Dorsolateral prefrontal cortex (tissue), 122 donors: ENCODE measurements at places on chromosomes 3 and 15.
A peak's percentile ranks its signal among the peaks of the same experiment; 100 is the strongest.

GRCh38 chr3:50381383-50381782, 22.1 kb upstream of the TMEM115 start:
- no peak for DNase-seq

DNA sequence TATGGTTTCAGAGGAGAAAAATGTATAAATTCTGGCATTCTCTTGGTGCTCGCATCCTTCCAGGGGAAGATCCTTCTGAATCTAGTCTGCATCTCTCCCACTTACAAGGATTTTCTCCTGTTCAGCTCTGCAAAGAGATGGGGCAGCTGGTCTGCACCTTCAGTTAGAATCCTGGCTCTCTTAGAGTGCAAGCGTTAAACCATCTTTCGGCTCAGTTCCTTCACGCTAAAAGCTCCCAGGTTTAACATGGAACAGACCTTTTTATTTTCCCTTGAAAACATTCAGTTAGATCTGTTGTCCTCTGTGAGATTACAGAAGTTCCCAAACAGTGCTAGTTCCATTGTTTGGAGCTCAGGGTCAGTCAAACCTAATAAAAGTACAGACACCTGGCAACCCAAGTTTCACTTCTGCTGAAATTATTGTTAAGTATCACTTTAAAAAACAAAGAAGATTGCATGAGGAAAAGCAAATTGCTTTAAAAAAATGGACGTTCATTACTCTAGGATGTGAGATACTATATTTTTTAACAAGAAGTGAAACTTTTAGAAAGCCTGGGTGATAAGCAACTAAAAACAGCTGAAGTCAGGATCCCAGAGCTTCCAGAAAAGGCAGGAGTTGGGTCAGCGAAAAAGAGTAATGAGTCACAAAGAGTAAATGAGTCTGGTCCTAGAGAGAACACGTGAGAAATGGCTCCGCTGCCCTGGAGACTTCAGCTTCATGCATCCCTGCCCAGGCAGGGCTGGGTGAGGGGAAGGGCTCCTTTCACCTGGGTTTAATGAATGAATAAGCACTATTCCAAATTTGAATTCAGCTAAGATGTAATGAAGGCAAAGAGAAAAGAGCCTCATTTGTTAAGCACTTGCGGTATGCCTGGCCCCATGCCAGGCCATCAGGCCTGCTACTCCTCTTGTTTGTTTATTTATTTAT, 63.3 kb downstream of the ABTB1 start:
- no peak for DNase-seq

- DNase-seq = no peak
Observed at GRCh38 chr3:101643861-101644613, 32.9 kb downstream of the ZBTB11 start.

DNA sequence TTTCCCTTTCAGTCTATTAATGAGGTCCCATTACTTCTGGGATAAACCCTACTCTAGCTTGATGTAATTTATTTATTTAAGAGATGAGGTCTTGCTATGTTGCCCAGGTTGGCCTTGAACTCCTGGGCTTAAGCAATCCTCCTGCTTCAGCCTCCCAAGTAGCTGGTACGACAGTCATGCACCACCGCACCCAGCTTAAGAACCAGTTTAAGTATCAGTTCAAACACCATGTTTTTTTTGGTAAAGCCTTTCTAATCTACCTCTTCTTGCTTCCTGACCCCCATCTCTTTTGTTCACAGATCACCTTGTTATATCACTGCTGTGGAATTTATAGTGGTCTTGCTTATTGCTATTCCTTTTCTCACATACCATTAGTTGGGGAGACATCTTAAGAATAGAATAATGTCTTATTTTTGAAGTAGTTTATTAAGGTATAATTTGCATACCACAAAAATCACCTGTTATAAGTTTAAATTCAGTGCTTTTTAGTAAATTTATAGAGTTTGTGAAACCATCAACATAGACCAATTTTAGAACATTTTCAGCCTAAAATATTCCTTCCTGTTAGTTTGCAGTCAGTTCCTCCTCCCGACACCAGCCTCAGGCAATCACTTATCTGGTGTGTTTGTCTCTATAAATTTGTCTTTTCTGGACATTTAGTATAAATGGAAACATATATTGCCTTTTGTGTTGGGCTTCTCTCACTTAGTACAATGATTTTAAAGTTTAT, 257.9 kb downstream of the PDCD6IP start:
- no peak for DNase-seq

DNA sequence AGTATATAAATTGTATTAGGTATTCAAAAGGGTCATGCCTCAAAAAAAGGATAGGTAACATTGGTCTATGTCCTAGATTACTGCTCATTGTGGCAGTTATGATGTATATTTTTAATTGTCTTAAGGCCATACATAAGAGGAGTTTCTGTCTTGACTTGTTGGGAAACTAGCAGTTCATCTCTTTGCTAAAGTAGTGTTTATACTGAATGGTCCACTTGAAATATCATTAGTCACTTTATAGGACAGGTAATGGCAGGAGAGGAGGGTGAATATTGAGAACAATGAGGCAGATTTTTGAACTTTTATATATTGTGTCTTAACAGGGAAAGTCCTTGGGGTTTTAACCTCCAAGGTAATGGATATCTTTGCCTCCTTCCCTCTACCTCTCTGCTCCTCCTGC, 58.4 kb downstream of the TP63 start:
- DNase-seq = no peak

DNA sequence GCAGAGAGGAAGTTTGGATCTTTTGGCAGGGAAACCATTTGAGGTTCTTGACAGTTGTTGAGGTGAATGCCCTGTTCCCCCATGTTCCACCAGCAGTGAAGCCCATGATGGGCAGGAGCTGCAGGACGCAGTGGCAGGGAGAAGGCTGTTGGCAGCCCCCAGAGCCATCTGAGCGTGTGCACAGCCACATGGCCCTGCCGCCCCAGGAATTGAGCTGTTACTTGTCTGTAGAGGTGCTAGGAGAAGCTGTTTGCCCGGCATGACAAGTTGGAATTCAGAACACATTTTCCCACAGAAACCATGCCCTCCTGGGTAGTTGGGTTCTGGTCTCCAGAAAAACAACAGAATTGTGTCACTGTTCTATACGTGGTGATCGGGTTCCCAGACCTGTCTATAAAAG, 218.2 kb upstream of the NR2E3 start:
- DNase-seq = no peak

GRCh38 chr3:57709559-57709958, 16.7 kb upstream of the DENND6A start:
- no peak for DNase-seq

DNA sequence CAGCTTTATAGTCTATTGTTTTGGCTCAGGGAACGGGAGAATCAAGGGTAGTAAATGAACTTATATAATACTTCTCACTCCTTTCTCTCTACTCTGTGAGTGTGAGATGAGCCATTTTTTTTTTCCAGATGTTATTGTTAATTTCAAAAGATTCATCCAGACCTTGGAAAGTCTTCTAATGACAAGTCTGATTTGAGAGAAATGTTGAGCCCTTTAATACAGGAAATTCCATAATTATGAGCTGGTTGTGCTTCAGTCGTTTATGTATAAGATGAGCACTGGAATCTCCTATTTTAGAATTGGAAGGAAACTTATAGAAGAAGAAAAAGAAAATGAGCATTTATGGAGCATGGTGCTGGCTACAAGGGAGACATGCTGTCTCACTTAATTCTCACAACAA, 92.0 kb downstream of the FBN1 start:
- no peak for DNase-seq

DNA sequence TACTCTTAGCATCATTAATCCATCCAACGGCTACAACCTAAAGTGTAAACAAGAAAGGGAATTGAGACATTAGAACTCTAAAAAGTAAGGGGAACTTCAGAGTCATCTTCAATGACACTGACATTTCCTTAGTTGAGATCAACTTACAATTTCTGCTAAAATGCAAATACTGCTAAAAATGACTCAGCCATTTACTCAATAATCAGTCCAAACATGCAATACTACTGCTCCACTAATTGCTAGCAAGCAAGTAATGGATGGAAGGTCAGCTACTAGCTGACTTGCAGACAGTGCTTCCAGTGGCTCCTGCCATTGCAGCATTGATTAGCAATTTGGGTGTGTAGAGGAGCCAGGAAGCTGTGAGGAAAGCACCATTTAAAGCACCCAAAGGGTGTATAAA, 28.4 kb downstream of the CD200R1L start:
- no peak for DNase-seq

DNA sequence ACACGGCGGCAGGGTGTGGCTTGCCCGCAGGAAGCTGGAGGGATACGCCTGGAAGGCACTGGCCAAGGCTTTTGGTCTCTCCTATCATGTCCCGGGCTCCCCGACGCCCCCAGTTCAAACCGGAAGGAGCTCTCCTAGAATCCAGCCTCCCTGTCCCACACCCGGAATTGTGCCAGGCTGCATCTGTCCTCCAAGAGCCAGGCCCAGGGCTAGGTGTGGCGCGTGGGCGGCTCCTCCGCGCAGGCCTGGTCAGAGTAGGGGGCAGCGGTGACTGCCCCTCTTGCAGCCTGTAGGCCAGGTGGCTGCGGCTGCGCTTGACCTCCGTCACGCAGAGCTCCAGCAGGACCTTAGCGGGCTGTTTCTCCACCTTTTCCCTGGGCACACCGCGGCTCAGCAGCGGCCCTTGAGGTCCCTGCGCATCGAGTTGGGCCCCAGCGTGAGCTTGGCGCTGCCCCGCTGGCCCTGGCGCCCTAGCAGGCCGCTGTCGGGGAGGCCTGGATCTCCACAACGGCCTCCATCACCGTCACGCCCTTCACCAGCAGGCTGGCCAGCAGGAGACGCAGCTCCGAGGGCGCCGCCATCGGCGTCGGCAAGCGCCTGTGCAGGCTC, 15.9 kb upstream of the SIAH2 start:
- DNase-seq = no peak

GRCh38 chr3:127532561-127533203, 57.9 kb downstream of the TPRA1 start:
- DNase-seq = no peak

GRCh38 chr3:159451067-159451466, 537.6 kb upstream of the IL12A start:
- no peak for DNase-seq

DNA sequence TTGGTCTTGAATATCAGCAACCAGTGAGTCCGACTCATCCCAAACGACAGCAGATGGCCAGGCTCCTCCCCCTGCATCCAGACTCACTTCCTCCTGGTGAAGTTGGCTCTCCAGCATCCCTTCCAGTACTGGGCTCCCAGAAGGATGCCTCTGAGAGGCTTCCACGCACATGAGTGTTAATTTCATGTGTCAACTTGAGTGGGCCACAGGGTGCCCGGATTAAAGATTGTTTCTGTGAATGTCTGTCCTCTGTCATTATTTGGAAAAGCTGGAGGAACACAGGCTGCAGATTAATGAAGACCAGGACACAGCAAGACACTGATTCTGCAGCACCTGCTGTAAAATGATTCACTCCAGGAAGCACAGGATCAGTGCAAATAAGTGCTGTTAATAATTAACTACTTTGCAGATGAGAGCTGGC, 99.8 kb downstream of the ATP10A start:
- peak; percentile 24 for DNase-seq

GRCh38 chr3:174270841-174271240, 588.3 kb upstream of the NAALADL2 start:
- DNase-seq = no peak

GRCh38 chr15:67063689-67064606, 1.5 kb upstream of the SMAD3 start:
- DNase-seq = no peak

DNA sequence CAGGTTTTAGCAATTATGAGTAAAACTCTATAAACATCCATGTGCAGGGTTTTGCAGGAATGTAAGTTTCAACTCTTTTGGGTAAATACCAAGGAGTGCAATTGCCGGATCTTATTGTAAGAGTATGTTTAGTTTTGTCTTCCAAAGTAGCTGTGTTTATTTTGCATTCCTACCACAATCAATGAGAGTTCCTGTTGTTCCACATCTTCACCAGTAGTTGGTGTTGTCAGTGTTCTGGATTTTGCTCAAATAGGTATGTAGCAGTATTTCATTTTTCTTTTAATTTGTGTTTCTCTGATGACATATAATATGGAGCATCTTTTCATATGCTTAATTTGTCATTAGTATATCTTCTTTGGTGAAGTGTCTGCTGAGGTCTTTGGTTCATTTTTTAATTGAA, 185.1 kb upstream of the GALNT15 start:
- DNase-seq = no peak

DNA sequence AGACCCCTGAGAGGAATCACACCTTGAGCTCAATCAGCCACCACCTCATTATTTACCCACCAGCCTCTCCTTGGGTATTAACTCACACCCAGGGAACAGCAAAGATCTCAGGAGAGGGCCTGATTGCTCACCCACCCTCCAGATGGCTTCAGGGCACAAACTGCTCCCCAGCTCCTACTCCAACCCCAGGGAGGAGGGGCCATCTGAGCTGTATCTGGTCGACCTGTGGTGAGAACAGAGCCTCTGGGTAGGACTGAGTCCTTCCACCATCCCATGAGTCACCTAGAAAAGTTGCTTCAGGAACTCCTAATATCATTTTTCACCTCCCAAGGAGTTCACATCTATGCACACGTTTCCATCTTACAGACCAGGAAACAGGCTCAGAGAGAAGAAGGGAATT, 44.8 kb upstream of the HES1 start:
- DNase-seq = no peak

DNA sequence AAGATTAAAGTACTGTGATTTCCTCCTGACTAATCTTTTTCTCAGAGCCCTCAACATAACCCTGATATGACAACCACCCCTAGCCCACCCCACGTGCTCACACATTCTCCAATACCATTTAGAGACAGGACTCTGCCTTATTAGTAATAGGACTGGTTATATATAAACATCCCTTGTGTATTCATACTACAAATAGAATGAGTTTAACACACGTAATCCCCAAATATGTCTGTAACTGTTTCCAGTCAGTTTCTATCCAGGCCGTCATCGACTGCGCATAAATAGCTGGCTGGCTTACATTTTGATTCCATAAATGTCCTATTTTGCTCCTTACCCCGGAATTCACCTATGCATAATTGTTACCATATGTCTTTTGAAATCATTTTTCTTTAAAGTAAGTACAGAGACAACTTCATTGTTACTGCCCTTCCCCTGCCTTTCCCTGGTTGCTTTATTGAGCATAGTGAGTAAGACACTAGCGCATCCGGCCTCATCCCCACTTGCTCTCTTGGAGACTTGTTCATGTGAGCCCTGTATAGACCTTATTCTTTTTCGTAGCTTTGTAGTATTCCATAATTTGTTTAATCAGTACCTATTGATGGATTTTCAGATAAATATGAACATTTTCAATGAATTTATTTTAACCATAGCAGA, 3.5 kb upstream of the P2RY14 start:
- no peak for DNase-seq

GRCh38 chr3:25594007-25594502, 70.7 kb downstream of the TOP2B start:
- no peak for DNase-seq

- DNase-seq = no peak
Observed at GRCh38 chr3:8303466-8303865, 198.2 kb upstream of the LMCD1 start.

- DNase-seq = no peak
Observed at GRCh38 chr15:48177383-48177765, 721 bp downstream of the MYEF2 start.

- no peak for DNase-seq
Observed at GRCh38 chr3:153029350-153029749, 132.7 kb upstream of the RAP2B start.
